HS-27A (cell line): ENCODE measurements at places on chromosomes 1 and 21.

- no peak for DNase-seq
Observed at GRCh38 chr21:35922618-35923017, 137.7 kb downstream of the SETD4 start.

DNA sequence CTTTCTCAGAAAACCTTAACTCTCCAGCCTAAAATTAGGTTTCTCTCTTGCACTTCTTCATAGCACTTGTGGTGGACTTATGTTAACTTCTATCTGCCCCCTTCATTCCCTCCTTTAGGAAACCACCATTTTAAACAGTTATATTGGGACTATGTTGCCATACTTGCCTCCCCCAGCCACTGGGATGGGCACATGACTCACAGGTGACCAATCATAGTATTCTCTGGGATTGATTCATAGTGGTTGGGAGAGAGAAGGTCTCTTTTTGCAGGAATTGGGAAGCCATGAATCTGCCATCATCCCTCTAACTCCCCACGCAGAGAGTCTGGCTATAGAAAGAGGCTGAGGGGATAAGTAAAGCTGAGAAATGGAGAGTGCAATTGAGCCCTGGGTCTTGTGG is 50.4 kb upstream of the NRDC start:
- no peak for DNase-seq

DNA sequence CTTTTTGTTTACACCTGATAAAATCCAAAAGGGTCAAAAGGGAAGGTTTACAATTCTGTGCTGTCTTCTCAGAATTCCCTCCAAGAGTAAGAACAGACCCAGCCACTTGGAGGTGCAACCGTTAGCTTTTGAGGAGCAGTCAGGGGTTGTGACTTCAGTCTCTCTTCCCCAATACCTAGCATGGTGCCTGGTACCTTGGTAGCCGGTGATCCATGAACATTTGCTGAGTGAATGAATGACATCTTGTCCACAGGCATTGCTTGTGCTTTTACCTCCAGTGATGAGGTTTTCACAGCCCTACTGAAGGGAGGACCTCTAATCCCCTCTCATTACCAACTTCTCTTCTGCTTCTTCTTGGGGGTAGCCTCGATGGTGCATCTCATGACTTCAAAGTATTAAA is 11.7 kb downstream of the GFI1 start:
- DNase-seq: no peak

DNA sequence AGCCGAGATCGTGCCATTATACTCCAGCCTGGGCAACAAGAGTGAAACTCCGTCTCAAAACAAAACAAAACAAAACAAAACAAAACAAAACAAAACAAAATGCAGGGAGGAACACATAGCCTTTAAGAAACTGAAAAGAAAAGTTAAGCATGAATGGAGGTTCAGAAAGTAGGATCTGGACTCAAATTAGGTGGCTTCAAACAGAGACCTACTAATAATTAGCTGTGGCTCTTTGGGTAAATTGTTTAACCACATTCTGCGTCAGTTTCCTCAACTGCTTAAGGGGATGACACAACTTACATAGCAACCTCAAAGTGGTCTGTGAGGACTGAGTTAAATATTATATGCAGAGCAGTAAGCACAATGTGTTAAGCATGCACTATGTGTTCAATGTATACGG is 458.2 kb downstream of the ADGRL2 start:
- DNase-seq: no peak

DNA sequence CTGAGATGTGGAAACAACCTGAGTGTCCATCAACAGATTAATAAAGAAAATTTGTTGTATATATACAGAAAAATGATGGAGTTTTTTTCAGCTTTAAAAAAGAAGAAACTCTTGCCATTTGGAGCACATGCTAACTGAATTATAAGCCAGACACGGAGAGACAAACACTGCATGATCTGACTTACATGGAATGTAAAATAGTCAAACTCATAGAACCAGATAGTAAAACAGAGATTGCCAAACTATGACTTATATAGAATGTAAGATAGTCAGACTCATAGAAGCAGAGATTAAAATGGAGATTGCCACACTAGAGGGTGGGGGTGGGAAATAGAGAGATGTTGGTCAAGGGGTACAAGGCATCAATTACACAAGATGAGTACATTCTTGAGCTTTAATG is 1786.6 kb downstream of the PLA2G4A start:
- DNase-seq: peak; percentile 2

DNA sequence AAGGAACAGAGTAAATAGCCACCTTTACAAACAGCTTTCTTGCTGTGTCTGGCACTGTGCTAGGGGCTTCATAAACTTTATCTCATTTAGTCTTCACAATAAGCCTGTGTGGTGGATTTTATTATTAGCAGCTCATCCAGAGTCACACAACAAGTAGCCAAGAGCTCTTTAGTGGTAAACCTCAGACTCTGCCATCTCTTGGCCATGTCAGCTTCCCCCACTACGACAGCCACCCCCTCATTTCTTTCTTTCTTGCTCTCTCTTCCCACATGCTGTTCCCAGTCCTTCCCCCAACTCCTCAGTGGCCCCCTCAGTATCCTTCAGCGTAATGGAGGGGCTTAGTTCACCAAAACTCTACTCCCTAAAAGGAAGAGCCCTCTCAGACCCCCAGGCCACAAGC is 1.2 kb upstream of the ZNF683 start:
- no peak for DNase-seq

DNA sequence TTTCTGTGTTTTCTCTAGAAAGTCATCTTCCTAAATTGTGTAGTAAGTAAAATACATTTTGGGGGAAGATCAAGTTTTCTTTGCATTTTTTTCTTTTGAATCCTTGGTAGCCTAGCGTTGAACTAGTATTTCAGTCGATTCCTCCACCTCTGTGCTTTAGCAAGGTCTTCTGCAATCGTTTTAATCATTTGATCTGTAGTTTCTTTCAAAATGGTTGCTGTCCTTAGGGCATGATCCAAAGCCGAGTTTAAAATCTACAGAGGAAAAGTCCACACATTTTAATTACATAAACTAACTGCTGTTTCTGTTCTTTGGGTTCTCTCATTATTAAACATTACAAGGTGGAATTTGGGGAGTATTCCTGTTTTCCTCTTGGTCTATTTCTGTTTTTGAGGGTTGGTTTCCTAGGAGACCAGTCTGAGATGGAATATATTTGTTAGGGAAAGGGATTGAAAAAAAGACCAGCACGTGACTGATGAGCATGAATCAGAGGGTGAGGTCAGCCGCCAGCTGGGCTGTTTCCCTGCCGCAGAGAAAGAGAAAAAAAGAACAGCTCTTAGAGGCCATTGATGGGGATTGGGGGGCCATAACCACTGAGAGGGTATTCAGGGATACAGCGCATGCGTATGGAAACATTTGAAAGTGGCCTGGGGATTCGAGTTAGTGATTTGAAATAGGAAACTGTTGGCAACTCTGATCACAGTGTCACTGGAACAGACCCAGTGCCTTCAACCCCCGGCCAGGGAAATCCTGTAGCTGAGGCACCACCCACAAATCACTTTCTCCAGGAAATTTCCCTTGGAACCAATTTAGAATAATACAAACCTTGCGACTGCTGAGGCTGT is 40.6 kb downstream of the AKNAD1 start:
- peak; percentile 77 for DNase-seq

- DNase-seq: no peak
Observed at GRCh38 chr1:19156676-19157075, 53.4 kb downstream of the UBR4 start.

DNA sequence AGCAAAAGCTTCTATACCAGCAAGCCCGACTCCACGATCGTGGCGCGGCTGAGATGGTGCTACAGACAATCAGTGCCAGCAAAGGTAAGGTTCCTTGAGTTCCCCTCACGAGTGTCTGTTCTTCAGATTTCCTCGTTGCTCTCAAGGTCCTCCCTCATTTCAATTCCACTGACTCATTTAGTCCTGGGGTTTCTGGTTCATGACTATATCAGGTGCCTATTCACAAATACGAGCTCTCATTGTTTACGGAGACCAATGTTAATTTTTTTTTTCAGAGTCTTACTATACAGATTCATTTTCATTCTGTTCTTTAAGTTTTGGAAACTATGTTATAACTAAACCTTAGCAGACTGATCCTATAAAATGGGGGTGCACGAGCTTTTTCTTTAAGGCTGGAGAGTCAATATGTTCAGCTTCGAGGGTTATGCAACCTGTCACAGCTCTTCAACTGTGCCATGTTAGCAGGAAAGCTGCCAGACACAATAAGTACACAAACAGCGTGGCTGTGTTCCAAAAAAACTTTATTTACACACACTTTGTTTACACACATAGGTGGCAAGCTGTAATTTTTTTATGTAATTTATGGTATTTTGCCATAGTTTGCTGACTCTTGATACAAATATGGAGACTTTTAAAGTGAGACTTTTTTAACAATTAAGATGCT is 134.3 kb downstream of the ZP4 start:
- DNase-seq: no peak

DNA sequence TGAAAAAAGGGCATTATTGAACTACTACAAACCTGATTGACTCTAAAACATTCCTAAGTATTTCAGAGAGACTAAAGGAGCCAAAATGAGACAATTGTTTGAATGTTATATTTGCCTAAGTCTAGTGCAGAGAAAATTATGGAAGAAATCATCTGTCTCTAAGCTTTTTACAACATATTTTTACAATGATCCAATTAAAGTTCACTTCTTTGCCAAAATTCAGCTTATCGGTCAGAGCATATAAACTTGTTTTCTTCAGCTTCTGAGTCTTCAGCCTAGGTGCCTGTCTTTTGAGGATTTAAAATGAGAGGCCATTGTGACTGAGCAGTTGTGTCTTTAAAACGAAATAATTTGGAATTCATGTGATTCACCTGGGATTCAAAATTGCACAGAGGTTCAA is 181.2 kb upstream of the SGIP1 start:
- DNase-seq: no peak

DNA sequence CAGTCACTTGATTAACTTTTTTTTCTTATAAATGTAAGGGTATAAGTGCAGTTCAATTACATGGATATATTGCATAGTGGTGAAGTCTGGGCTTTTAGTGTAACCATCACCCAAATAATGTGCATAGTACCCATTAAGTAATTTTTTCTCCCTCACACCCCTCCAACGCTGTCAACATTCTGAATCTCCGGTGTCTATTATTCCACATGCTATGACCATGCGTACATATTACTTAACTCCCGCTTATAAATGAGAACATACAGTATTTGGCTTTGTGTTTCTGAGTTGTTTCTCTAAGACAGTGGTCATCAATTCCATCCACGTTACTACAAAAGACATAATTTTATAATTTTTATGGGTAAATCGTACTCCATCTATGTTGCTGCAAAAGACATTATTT is 1191.1 kb downstream of the NCAM2 start:
- no peak for DNase-seq

DNA sequence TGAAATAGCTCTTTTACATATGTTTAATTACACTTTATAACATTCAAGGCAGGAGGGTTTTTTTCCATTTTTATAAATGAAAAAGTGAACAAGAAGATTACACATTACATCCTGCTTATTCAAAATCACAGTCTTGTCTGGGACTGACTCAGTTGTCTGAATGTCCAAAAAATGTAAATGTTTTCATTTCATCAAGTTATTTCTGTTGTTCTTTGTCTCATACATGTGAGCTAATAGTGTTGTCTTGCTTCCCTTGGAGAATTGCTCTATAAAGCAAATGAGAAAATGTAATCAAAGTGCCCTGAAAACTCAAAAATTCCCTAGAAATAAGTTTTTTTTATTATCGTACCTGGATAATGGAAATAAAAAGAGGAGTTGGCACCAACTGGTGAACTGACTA is 242.9 kb downstream of the GRIK1 start:
- no peak for DNase-seq

- DNase-seq: no peak
Observed at GRCh38 chr1:185155600-185156287, 1.0 kb downstream of the TRMT1L start.

DNA sequence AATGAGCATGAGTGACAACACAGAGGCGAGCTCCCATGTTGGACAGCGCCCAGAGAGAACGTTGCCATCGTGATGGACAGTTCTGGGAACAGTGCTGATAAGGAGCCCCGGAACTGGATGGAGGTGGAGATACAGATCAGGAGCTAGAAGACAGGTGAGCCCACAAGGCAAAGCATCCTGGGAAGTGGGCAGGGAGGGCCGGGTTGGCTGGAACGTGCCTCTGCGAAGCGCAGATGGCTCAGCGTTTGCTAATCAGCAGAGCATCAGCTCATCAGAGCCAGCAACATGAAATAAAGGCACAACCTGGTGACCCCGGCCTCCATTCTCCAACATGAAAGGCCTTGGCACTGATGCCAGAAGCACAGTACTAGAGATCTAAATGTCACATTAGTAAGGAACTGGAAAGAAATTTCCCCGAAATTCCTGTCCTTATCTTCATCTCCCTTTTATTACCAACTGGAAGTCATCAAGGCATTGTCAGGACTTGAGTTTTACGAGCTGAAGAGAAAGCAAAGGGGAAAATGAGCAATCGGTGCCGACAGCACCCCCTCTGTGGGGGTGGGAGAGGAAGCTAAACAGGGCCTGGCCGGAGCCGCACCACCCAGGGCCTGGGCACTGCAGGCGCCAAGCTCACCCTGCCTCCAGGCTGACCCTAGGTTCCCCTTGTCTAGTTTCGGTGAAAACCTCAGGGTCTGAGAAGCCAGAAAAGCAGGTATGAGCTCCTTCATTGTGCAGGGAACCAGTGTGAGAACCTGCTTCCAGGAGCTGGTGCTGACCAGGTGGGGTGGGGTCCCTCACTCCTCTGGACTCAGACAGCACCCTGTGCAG is 19.9 kb downstream of the ABCA4 start:
- DNase-seq: no peak

DNA sequence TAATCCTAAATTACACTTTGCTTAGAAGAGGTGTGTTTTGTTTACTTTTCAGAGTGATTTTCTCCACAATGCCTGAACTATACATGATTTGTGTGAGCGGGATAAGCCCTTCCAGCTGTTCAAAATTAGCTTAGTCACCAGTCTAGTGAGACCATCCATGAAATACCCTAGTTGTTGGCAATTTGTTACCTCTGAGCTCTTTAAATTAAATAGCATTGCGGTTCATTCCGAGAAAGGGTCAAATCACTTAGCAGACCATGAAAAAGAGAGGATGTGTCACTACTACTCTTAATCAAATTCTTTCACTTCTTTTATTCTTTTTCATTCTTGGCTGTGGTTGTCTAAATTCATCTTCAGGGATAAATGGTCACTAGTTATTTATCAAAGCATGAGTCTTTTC is 11.9 kb upstream of the VAV3 start:
- no peak for DNase-seq

GRCh38 chr1:48030696-48031365 is 33.6 kb upstream of the TRABD2B start:
- DNase-seq: no peak

- peak; percentile 31 for DNase-seq
Observed at GRCh38 chr1:243482141-243483022, 226.5 kb downstream of the SDCCAG8 start.

- DNase-seq: no peak
Observed at GRCh38 chr1:191002768-191003167, 525.1 kb upstream of the BRINP3 start.

GRCh38 chr21:28742527-28742926 is 250.2 kb downstream of the LTN1 start:
- peak; percentile 46 for DNase-seq

- DNase-seq: no peak
Observed at GRCh38 chr1:111804776-111805175, 49.1 kb downstream of the DDX20 start.

DNA sequence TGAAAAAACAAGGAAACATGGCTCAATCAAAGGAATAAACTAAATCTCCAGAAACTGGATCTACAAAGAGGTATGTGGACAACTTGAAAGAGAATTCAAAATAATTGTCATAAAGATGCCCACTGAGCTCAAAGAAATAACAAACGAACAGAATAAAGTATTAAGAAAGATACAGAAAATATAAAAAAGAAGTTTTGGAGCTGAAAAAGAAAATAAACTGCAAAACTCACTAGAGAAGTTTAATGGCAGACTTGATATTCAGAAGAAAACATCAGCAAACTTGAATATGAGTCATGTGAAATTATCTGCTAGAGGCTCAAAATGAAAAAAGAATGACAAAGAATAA is 208.1 kb upstream of the SAMSN1 start:
- DNase-seq: no peak
